ENCODE measurements at places on chromosomes 7 and 10. TPM values are rescaled to one million over a fixed set of nuclear protein-coding genes. Genes with fewer than 3 reads are reported as not detected.

DNA sequence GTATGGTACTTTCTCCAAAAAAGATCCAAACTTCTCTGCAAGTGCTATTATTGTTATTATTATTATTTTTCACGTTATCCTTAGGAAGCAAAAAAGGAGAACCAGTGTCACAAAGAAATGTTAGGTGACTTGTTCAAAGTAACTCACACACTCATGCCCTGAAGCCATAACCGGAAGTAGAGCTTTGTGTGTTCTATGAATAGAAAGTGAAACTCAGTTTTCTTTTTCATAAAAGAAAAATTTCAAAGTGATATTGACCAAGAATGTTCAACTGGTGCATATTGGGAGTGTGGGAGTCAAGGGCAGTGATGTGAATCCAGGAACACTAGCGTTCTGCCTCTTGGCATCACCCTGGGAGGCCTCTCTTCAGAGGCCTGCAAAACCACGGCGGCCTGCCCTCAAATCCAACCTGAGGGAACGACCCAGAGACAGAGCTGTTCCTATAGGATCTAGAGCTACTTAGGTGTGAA lies 106.1 kb downstream of the PRKCQ start:
- DNase-seq: no peak

- DNase-seq: no peak
Observed at GRCh38 chr7:112081778-112082177, 124.4 kb downstream of the DOCK4 start.

SPAM1 gene
- polyA plus RNA-seq: 1.0 TPM

DNA sequence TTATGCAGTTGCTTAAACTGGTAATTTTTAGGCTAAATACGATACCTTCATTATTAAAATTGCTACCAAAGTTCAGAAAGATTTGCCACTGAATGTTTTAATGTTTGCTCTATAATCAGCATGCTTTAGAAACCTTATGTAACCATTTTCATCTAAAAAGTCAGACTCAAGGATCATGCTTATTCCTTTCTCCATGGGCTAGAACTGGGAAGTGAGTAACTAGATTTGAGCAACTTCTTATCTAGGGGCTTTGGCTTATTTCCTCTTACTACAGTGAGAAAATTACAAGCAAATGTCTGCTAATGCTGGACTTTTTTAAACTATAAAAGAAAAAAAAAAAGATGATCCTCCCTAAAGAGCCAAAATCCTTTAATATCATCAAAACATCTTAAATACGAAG lies 215.9 kb downstream of the CRPPA start:
- DNase-seq: no peak

- peak; percentile 29 for DNase-seq
Observed at GRCh38 chr10:93342366-93342765, 139.8 kb downstream of the MYOF start.

- no peak for DNase-seq
Observed at GRCh38 chr10:59155556-59155955, 20.9 kb upstream of the PHYHIPL start.

DNA sequence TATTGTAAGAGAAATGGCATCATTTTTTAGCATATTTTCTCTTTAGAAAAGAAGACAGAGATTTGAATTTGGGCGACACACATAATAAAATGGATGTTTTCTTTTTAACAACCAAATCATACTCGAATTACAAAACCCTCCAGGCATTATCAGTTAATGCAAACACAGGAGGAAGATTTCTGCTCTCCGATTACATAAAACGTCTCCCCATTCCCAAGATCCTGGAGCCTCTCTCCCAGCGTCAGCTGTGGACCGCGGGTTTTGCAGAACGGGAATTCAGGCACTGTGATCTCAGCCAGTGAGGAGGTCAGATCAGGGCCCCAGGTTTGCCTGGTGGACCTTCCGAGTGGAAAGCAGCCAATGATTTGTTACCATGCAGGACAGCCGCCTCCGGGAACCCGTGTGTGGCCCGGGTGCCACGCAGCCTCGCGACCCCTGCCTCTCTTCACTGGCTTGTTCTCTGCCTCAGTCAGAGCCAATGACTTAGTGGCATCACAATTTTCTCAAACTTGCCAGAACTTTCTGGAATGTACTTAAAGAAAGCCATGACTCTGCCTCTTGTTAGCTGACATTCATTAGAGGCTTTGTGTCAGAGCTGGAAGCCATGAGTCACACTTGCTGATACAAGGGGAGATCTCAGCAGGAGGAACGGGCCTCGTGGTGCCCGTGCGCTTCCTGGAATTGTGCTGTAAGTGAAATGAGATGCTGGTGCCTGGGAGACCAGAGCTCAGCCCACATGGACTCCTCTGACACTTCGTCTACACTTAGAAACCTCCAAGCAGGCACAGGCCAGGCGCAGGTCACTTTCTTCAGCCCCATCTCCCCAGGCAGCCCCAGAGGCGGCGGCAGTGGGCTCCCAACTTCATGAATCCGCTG lies 246.1 kb downstream of the KLF6 start:
- DNase-seq: peak; percentile 32

ACSM6 gene
- polyA plus RNA-seq: 0.06 TPM

LOXL4 gene
- polyA plus RNA-seq: 4.0 TPM

- no peak for DNase-seq
Observed at GRCh38 chr10:4754143-4754542, 71.9 kb upstream of the AKR1E2 start.

Data from large intestine (tissue), 12 donors.